ENCODE measurements at places on chromosomes 12 and 14.
A peak's percentile ranks its signal among the peaks of the same experiment; 100 is the strongest.

DNA sequence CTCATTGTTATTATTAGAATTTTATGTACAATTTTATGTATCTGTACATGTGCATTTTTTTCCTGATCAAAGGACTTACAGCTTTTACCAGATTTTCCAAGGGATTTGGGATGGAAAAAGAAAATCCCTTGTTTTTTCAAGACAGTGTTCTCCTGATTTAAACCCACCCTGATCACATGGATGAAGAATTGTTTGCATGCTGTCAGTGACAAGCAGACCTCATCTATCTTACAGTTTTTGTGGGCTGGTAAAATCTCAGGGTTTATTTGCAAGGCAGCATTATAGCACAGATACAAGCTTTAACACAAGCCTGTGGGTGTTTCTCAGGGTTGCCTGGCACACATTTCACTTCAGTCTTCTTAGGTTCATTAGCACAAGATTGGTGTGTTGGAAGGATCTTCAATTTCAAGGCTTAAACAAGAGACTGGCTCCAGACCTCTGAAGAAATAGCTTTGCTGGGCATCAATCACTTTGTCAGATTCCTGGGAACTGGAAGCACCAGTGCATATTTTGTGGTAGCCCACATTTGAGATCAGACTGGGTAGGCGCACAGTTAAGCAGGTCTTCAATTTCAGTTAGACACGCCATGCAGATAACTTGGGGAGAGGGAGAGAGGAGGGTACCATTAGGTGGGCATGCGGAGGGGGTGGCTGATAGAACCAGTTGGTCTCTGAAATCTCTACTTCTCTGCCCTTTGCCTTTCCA, 118.0 kb downstream of the TBX5 start:
- DNase-seq, result no peak

- no peak for DNase-seq
Measured at GRCh38 chr12:67474934-67475620, 173.5 kb upstream of the DYRK2 start.

DNA sequence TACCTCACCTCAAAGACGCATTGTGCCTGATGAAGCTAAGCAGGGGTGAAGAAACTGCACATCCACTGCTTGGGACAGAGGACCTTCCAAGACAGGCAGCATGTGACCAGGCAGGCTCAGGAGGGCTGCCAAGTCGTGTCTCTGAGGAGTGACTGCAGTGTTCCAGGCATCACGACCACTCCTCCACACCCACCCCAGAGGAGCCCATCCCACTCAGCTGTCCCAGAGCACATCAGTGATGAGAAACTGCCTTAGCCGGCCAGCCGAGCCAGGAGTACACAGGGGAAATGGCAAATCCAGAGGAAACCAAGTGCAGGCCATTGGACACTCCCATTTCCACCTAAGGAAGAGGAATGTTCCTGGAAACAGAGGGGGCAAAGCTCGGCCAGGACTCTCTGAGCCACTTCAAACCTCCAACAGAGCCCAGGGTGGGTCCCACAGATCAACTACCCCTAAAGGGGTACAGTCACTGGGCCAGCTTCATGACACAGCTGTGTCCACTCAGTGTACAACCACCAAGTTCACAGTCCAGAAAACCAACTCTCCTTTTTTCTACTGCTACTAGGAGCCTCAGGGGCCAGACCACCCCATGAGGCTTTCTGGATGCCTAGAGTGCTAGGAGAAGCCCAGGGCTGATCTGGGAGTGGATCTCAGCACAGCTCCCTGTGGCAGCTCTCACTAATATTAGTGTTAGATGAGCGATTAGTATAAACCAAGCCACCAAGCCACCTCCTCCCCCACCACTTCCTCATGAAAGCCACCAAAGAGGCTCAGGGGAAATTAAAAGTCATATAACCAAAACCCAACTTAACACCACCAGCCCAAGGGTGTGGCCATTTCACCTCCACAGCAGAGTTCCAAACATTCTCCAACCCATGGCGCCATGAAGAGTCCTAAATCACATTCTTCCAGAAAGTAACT, 15.4 kb downstream of the PXN start:
- no peak for DNase-seq

- no peak for DNase-seq
Measured at GRCh38 chr14:52951681-52952554, 1.1 kb upstream of the FERMT2 start.

DNA sequence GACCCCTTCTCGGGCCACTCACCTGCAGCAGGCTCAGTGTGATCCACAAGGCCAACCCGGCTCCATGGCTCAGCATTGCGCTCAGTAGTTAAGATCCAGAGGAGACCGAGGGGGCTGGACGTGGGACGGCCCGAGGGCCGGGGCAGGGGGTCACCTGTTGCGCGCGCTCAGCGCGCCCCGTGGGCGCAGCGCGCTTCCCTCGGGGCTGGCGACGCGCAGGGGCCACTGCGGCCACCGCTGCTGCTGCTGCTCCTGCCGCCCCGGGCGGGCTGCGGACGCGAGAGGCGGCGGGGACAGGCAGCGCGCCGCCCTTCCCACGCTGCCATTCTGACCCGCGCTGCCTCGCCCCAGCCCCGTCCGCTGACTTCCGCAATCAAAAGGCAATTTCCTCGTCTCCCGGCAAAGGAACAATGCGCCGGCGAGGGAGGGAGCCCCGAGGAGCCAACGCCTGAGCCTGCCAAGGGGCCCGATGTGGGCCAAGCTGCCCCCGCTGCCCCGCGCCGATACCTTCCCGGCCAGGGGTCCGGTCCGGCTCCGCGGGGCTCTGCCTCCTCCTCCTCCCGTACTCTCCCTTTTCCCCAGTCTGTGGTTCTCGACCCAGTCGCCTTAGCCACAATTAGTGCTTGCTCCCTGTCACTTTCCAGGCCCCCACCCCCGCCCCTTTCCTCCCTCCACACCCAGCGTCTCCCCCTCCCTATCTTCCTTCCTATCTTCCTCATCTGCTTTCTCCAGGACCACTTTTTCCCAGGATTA, 27.3 kb downstream of the PTPRB start:
- DNase-seq, result no peak

DNA sequence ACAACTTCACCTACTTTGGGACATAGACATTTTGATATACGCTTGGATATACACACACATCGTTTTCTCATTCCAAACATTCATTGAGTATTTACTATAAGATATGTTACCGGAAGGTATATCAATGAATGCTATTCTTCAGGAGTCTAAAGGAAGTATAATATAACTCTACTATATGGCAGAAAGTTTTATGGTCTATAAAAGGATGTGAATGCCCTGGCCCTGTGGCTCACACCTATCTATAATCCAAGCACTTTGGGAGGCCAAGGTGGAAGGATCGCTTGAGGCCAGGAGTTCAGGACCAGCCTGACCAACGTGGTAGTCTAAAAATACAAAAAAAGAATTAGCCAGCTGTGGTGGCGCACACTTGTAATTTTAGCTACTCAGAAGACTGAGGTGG, 5.6 kb downstream of the NRIP2 start:
- DNase-seq, result no peak

DNA sequence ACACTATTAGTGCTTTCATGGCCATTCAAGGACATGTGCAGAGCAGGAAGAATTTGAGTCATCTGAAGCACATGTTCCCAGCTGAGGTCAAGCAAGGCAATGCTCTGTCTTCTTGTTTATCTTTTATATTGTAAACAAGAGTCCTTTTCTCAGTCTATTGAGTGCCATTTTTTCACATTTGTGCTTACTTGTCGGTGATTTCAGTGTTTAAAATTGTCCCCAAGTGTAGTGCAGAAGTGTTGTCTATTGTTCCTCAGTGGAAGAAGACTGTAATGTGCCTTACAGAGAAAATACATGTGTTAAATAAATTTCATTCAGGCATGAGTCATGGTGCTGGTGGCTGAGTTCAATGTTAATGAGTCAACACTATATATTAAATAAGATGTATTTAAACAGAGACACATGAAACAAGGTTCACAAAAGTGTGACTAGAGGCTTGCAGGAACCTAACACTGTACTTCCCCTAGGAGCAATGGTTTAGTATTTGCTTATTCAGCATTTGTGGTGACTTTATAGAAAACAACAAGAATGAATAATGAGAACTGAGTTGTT, 391.1 kb downstream of the LRIG3 start:
- no peak for DNase-seq

DNA sequence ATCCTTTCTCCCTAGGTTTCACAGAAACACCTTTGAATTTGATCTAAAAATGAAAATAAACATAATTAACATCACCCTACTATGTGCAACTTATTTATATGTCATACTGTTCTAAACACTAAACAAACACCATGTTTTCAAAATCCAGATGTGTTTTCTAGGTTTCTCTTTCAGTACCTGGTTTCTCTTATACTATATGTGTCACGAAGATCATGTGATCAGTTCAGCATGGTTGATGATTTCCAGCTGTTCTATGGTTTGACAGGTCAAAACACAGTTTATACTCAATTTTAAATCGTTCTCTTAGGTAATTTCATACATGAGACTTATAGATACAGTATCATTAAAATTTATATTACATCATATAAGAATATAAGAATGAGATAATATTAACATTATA, 373.1 kb downstream of the SOX5 start:
- DNase-seq, result no peak

DNA sequence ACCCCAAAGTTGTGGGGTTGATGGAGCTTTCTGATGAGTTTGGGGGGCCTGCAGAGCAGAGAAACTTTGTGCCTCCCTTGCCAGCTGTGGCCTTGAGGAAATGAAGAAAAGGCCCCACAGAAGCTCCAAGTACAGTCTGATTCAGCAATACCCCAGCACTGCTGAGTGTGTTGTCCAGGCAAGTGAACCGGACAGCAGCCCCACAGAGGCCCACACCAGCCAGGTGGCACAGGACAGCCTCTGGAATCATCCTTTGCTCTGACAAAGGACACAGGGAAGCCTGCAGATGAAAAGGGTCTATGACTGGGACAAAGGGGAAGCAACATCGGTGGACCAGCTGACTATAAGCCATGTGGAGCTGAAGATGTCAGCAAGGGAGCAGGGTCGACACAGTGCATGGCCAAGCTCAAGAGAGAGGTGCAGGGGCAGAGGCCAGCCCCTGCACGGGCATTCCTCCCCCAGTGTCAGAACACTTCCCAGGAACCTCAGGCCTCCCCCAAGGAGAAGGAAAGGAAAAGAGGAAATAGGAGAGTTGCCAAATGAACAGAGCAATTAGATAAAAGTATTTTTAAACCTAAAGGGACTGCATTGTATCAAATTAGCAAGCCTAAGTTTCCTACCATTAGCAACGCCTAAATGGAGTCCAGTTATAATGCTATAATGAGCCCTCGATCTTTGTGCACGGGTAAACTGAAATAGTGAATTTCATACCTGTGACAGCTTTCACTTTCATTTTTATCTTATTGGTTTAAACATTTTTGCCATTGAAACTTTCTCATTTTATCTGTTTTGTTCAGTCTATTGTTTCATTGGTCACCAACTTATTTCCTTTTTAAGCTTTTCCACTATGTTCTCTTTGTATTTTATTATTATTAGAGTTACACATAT, 46.3 kb upstream of the PTGDR start:
- DNase-seq, result no peak

DNA sequence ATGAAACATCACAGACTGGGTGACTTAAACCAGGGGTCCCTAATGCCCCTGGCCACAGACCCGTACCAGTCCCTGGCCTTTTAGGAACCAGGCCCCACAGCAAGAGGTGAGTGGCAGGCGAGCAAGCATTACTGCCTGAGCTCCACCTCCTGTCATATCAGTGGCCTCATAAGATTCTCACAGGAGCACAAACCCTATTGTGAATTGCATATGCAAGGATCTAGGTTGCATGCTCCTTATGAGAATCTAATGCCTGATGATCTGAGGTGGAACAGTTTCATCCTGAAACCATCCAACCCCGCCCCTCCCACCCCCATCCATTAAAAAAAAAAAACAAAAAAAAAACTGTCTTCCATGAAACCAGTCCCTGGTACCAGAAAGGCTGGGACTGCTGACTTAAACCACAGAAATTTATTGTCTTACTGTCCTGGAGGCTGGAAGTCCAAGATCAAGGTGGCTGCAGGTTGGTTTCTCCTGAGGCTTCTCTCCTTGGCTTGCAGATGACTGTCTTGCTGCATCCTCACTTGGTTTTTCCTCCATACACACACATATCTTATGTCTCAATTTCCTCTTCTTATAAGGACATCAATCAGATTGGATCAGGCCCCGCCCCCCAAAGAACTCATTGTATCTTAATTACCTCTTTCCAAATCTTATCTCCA, 235.9 kb downstream of the CHST11 start:
- DNase-seq, result no peak

DNA sequence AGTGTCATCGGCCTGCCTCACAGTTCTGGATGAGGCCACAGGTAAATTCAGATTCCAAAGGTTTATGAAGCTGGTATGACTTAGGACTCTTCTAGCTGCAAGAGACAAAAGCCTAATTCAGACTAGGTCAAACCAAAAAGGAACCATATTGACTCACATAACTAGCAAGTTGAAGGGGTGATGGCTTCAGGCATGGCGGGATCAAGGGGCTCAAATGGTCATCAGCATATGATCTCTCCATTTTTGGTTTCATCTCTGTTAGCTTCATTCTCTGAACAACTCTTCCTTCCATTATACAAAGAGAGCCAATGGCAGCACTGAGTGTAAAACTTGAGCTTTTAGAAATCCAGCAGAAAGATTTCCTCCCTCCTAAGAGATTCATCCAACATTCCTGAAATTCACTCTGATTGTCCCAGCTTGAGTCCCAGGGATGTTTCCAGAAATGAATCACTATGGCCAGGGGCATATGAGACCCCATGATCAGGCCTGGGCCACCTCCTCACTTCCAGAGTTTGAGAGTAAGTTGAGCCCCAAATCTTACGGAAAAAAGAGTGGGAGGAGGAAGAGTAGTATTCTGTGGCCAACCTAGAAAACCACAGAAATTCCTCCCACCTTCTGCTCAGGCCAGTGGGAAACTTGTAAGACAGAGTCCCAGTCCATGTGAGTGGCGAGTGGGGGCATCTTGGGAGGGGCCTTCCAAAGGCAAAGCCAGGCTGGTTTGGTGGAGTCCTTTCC, 2.0 kb upstream of the MAP1LC3B2 start:
- DNase-seq, result no peak

- peak; percentile 52 for DNase-seq
Measured at GRCh38 chr14:69335371-69335771, 62.7 kb downstream of the ERH start.

GRCh38 chr12:38162013-38162412, 154.6 kb upstream of the ALG10B start:
- no peak for DNase-seq

- no peak for DNase-seq
Measured at GRCh38 chr14:91163316-91163715, 49.4 kb downstream of the DGLUCY start.

Data from Jurkat, Clone E6-1 (cell line).